ENCODE measurements at places on chromosomes 16 and 17.

DNA sequence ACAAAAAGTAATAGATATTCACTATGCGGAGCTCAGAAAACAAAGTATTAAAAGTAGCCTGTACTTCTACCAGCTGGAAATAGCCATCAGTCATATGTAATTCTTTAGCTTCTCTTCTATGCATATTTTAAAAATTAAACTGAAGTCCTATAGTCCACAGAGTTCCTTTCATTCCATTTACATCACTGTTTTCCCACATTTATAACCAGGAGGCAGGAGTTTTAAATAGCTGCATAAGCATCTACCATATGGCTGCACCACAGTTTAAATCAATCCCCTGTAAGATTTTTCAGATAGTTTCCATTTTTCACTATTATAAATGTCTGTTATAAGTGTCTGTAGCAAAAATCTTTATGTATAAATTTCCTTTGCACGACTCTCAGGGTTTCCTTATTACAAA lies 45.1 kb downstream of the ZFHX3 start:
- DNase-seq, result no peak

DNA sequence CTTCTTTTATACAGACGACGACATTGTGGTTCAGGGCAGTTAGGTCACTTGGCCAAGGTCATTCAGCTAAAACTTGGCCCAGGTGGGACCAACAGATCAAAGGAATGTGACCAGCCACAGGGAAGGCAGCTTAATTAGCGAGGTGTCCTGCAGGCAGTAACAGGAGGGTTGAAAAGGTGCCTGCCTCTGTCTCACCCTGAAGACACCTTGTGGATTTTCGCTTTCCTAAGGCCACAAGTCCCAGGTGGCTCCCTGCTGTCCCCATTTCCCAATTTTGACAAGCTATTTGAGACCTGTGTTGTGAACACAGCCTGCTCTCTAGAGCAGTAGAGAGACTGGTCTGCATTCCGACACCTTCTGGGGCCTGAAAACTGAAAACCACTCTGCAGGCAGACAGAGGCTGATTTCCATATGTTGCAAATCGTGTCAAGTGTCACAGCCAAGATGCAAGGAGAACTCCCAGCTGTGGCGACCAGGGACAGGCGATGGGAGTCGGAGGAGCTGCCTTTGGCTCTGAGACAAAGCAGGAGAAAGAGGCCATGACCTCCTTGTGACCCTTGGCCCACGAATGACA lies 593.1 kb upstream of the CDH5 start:
- no peak for DNase-seq

DNA sequence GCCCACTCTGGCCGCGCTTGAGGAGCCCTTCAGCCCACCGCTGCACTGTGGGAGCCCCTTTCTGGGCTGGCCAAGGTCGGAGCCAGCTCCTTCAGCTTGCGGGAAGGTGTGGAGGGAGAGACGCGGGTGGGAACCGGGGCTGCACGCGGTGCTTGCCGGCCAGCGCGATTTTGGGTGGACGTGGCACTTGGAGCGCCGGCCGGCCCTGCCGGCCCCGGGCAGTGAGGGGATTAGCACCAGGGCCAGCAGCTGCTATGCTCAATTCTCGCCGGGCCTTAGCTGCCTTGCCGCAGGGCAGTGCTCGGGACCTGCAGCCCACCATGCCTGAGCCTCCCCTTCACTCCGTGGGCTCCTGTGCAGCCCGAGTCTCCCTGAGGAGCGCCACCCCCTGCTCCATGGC lies 9.9 kb upstream of the ATP1B2 start:
- no peak for DNase-seq

DNA sequence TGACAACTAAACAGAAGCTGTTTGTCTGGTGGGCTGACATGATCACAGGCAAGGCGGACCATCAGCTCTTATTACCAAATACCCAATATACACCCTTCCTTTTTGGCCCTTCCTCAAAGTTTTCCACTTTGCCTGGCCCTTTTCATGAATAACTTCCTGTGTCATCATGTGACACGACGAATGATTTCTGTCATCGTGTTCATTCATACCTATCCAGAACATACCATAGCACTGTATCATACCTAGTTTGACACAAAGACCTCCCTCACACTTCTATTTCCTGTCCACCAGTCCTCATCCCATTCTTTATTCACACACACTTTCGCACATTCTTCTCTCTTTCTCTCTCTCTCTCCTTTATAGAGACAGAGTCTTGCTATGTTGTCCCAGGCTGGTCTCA lies 131.8 kb downstream of the STX8 start:
- no peak for DNase-seq

DNA sequence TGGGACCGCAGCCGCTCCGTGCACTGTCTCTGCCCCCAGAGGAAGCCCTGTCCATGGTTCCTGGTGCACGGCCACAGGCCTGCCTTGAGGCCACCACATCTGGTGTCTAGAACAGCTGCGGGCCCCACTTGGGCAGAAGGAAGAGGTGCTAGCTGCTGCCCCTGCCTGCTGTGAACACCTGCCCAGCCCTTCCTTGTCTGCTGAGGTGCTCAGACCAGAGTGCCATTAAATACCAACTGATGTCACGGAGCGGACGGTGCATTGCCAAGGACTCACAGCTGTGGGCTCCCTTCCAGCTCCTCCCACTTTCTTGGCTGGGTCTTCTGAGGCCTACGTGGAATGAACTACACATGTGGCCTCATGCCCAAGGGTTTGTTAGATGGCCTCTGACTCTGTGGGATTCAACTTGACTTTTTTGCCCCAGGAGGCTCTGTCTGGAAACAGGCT lies 146.1 kb downstream of the RAB11FIP4 start:
- no peak for DNase-seq

DNA sequence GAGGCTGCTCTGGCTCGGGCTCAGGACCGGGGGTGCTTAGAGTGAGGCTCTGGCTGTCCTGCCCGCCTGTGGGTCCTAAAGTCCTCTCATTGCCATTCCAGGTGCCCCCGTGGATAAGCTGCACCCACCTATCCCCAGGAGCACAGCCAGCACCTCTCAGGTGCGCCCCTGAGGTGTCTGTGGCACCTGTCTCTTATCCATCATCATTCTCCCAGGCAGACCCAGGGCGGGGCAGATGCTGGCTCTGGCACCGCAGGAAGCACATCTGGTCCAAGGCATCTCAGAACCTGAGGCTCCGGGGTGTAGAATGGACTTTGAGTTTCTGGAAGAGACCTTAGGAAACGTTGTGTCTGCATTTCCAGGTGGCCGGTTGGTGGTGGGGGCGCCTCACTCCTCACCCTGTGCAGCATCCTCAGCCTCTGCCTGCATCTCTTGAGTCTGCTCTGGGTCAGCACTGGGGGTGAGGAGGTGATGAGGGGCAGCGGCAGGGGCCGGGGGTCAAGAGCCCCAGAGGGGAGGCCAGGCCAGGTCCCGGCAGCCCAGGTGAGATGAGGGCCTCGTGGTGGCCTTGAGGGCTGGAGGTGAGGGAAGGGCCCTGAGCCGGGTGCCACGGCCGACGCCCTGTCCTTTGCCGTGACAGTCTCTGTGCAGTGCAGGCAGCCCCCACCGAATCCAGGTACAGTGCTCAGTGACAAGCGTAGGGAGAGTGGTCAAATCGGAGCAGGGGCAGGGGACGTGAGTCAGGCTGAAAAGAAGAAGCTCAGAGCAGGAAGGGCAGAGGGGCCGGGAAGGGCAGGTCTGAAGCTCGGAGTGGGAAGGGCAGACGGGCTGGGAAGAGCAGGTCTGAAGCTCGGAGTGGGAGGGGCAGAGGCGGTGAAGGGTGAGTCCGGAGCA lies 173.5 kb downstream of the NPIPB11 start:
- no peak for DNase-seq

DNA sequence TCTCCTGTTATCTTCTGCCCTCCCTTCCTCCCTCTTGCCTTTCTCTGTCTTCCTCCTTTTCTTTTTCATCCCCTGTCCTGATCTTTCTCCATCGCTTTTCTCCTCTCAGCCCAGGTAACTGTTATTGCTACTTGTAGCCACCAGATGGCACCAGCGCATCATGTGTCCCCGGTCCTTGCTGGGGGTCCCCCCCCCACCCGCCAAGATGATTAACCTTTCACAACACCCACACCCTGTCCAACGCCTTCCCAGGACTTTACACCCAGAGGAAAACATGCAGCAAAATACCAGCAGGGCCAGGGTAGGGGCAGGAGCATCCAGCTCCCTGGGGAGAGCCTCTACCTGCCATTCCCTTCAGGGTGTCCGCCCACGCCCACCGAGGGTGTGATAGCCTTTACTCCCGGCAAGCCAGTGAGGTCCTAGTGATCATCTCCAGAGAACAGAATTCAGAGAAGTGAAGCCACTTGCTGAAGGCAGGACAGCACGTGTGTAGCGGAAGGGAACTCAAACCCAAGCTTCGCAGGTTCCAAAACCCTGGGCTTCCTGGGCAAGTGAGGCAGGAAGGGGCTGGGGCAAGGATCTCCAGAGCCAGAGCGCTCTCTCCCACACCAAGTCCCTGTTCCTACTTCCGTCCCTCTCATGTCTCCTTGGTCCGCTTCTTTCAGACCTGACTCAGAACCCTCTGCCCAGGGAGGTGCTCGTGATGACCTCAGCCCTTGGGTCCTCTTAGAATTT lies 13.4 kb upstream of the TAC4 start:
- peak; percentile 62 for DNase-seq

DNA sequence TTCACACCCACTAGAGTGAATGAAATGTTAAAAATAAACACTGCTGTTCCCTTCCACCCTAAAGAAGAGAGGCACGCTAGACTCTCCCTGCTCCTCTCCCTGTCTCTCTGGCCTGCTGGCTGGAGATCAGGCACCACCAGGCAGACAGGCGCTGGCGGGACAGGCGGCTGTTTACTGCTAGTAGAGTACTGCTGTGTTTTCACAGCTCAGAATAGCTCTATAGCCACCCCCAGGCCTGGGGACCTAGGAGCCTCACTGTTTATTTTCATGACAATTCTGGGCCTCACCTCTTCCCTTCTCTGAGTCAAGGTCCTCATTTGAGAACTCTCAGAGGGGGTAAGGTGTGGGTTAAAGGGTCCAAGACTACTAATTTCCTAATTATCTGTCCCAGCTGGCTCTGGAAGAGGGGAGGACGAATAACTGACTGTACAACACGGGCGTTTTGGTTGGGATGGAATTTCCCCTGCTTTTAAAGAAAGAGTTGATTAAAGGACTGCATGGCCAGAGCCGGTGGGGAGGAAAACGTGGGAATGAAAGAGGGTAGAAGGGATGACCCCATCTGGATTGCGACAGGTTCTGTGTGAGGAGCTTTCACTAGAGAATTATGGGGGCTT lies 9.0 kb upstream of the G6PC1 start:
- DNase-seq, result no peak

DNA sequence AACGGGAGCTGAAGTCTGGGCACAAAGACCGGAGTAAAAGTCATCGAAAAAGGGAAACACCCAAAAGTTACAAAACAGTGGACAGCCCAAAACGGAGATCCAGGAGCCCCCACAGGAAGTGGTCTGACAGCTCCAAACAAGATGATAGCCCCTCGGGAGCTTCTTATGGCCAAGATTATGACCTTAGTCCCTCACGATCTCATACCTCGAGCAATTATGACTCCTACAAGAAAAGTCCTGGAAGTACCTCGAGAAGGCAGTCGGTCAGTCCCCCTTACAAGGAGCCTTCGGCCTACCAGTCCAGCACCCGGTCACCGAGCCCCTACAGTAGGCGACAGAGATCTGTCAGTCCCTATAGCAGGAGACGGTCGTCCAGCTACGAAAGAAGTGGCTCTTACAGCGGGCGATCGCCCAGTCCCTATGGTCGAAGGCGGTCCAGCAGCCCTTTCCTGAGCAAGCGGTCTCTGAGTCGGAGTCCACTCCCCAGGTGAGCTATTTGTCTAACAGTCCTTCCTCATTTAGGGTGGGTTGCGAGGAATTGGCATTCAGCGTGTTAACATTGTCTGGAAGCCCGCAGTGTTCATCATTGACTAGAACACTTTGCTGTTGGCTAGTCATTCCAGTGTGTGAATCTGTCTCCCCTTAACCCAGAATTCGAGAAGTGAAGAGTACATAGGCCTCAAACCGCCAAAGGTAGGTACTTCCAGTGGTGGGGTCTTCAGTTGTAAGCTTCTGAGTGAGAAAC lies 1.5 kb downstream of the CDK12 start:
- DNase-seq, result no peak

DNA sequence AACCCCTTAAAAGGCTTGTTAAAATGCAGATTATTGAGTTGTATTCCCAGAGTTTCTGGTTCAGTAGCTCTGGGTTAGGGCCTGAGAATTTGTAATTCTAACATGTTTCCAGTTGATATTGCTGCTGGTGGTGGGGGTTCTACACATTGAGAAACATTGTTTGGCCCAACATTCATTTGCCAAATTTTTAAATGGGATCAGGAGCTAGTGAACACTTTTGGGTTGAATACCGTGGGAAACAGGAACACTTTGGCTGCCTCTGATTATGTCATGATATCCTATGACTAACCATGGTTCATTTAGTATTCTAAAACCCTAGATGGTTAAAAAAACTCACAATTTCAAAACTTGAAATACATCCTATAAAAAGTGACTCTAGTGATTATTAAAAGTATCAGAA lies 89.3 kb downstream of the RPGRIP1L start:
- no peak for DNase-seq

- DNase-seq, result no peak
Measured at GRCh38 chr16:87434146-87434667, 42.1 kb downstream of the MAP1LC3B start.

DNA sequence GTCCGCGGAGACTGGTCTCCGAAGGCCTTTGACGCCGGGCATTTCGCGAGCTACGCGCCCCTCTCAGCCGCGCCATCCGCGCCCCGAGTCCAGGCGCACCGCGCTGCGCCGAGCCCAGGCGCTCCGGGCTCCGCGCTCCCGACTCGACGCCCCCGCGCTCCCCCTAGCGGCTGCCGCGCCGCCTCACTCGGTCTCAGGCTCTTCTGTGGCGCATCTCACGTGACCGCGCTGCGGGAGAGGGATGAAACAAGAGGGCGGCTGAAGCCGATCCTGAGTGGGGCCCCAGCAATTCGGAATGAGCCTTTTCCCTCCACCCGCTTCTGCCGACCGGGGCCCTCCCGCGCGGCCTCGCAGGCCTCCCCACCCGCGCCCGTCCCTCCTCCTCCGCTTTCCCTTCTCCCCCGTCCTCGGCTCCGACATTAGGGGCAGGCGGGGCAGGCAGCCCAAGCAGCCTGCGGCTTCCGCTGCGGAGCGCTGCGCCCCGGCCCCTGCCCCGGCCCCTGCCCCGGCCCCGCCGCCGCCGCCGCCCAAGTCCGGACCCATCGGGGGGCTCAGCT lies 42.5 kb upstream of the AMZ2 start:
- DNase-seq, result peak; percentile 95

DNA sequence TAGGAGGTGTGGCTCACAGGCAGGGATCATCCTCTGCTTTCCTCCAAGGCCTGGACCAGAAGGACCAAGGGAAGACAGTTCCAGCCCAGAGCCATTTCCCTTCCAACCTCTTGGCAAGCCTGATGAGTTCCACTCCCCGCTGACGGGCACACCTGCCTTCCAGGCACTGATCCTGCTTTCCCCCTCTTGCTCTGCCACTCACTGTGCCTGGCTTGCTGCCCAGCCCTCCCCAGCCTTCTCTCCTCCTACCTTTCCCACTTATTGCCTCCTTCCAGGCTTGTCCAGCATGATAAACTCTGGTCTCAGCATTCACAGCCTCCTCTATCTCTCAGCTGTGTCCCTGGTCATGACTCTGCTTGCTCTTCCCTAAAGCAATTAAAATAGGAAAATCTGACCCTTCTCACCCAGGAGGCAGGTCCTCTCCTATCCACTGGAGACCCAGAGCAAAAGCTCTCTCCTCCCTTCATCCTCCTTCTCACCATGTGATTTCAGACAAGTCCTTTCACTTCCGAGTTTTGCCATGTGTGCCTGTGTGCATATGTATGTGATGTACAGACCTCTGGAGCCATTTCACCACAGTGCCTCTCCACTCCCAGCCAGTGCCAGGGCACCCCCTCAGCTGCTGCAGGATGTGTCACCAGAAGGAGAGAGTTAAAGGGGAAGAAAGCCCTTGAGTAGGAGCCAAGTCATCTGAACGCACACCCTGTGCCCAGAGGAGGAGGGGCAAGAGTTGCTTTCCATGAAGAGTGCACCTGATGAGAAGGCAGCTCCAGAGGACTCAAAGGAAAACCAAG lies 13.4 kb upstream of the TMEM170A start:
- no peak for DNase-seq
